Kasumi-1 (cell line): ENCODE measurements at places on chromosomes 3 and 15.

GRCh38 chr3:76961284-76961683, 78.6 kb upstream of the ROBO2 start:
- no peak for DNase-seq

DNA sequence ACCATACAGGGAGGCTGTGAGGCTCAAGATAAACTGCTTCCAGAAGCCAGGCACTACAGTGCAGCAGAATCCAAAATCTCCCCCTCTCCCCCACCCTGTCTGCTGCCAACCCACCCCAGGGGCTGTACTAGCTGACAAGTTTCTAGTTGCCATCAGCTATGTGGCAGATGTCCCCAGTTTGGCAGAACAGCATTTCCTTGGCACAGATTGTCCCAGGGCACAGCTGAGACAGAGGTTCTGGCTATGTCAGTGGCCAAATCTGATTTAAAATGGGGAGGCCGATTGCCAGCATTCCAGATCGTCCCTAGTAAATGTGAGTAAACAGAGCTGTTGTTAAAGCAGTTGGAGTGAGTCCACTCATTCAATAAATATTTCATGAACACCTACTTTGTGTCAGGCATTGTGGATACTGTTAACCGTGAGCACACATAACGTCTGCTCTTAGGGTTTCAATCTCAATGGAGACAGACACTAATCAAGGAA, 28.0 kb upstream of the CCDC174 start:
- DNase-seq = no peak

DNA sequence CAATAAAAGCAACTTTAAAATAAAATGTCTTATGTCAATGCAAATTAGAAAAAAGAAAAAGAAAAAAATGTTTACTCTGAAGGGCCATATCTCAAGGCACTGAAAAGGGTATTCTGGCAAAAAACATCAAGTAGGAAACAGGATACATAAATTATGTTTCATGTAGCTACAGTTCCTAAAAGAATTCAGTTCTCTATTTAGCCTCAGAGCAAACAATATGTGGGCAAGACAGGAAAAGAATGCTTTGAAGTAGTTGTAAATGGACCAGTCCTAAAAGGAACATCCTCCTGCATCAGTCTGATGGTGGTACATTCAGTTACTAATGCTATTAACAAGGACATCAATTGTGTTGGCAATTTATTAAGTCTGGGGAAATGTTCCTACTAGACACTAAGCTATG, 8.1 kb downstream of the COMMD2 start:
- no peak for DNase-seq

DNA sequence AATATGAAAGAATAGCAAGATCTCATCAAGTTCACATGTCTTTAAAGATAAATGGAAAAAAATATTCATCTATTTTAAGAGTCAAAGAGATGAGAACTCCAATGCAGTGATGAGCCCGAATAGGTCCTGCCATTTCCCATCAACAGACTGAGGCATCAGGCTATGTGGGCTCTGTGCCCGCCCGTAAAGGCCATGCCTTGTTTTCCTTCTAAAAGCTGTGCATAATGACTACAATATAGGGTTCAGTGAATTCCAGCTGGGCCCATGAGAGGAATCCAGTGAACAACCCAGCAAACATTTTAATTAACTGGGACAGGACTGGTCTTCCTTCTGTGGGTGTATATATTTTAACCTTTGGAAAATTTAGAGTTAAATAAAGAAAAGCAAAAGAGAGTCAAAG, 44.6 kb downstream of the RASGRP1 start:
- no peak for DNase-seq

DNA sequence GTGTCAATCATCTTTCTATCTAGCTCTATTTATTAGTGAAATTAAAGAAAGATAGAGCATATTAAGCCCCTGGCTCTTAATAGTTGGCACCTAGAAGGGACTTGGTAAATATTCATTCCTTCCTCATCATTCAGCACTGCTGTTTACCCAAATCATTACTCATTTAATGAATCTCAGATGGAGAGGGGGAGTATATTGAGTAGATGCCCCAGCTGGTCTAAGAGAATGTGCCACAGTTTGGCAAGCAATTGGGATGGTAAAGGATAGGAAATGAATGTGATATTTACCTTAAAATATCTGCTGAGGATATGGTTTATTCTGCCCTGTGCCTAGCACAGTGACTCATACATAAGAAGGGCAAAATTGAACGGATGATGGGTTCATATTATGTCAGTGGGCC, 6.0 kb downstream of the IL1RAP start:
- no peak for DNase-seq

- DNase-seq = no peak
These were observed 118.9 kb downstream of the OXNAD1 start for GRCh38 chr3:16383864-16384263.

- peak; percentile 13 for DNase-seq
These were observed 131.5 kb upstream of the SATB1 start for GRCh38 chr3:18556503-18557135.

DNA sequence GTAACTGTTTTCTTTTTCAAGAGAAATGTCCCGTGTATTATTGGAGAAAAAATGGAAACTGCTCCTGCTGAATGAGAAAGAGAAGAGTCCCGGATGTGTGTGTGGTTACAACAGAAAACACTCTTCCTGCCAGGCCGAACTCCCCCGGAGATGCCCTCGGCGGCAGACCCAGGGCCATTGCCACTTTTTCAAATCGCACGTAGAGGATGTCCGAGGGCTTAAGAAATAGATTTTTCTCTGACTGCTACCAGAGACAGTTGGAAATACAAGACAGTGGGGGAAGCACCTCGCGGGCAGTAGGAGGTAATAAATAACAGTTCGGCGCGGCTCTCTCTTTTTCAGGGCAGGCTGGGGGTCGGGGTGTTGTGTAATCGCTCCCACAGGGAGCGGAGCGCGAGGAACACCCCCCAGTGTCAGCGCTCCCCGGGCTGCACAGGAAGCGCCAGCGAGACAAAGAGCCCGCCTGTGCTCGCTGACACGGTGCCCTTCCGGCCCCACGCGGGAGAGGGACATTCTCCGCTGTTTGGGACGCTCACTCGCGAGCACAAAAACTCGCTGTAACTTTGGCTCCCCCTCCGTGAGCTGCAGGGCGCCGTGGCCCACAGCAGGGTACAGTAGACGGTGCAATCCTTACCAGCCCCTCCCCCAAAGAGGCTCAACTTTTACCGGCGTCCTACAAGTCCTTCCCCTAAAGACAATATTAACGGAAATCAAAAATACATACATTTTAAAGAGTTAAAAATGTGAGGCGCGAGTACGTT, 1.1 kb downstream of the VGLL4 start:
- peak; percentile 98 for DNase-seq

DNA sequence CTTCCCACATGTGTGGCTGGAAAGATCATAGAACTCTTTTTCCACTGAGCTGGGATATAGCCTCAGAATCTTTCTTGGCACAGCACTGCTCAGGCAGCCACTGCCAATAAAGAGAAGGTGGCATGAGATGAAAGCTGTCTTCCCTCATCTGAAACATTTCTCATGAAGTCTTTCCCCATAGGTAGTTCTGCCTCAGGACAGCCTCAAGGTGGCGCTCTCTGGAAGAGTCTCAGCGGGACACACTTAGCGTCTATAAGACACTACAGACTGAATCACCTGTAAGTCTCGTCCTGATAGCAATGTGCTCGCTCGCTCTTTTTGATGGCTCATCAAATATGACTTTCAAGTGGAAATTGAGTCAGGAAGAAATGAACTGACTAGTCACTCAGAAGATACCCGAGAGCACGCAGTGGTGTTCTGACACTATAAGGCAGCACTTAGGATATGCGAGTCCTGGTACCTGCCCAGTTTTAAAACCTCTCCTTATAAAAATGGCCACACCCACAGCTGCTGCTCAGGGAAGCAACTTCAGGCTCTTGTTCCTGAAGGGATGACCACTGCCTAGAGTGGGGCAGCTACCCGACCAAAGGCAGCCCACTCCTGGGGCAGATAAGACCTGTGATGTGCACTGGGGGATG, 269.5 kb downstream of the SUCLG2 start:
- DNase-seq = peak; percentile 30

GRCh38 chr3:155230382-155230781, 63.1 kb downstream of the STRIT1 start:
- no peak for DNase-seq

- DNase-seq = peak; percentile 39
These were observed 21.5 kb downstream of the PLD1 start for GRCh38 chr3:171788546-171789351.

DNA sequence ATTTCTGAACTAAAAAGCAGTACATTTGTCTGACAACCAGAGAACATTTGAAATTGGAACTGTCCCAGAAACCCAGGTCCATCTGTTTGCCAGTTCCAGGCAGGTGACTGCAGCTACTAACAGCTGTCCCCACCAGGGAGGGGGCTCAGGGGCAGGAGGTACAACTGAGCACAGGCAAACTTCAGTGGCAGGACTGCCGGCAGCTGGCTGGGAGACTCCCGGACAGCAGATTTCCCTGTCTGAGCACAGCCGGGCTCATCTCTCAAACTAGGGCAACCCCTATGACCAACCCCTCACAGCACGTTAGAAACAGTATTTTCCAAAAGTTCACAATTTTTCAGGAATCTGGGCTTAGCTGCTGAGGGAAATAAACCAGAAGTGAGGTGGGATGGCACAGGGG, 88.8 kb downstream of the MEGF11 start:
- DNase-seq = no peak

- DNase-seq = no peak
These were observed 208.4 kb downstream of the TP63 start for GRCh38 chr3:189839576-189839975.

GRCh38 chr15:88894348-88894818, 961 bp downstream of the HAPLN3 start:
- DNase-seq = no peak

GRCh38 chr3:66938338-66938963, 59.7 kb upstream of the KBTBD8 start:
- peak; percentile 78 for DNase-seq

GRCh38 chr3:87503900-87504498, 227.6 kb upstream of the POU1F1 start:
- peak; percentile 73 for DNase-seq

DNA sequence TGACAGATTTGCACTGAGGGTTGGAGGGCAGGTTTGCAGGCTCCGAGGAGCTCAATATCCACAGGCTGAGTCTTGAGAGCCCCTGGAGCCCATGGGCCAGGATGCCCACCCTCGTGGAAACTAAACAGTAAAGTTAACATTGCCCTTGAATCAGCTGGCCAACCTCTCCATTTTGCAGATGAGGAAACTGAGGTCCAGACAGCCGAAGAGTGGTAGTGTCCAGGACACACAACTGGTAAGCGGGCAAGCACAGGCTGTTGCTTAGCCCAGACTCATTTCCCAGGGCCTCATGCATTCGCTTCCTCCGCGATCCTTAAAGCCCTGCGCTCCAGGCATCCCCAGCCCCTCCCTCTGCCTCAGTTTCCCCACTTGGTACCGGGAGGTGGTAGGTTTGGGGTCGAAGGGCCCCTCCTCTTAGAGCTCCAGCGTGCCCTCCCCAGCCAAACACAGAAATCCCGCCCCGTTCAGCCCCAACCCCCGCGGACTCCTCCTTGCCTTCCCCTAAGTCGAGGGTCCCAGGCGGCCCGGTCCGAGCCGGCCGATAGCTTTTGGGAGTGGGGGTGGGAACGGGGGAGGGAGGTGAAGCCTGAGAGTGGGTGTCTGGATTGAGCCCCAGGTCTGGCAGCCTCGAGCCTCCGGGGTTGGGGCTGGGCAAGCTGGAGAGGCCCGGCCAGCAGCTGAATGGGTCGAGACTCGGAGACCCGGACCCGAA, 3.5 kb downstream of the PTH1R start:
- no peak for DNase-seq

GRCh38 chr3:152469248-152470025, 200.7 kb downstream of the MBNL1 start:
- DNase-seq = no peak

- no peak for DNase-seq
These were observed 374.2 kb upstream of the ICE2 start for GRCh38 chr15:60853109-60853508.

- DNase-seq = peak; percentile 55
These were observed 26.8 kb downstream of the LRRC31 start for GRCh38 chr3:169842960-169843359.

- no peak for DNase-seq
These were observed 155.7 kb downstream of the SLCO3A1 start for GRCh38 chr15:92009162-92009561.

- DNase-seq = peak; percentile 68
These were observed 48.9 kb upstream of the TCF12 start for GRCh38 chr15:56869573-56869972.

- no peak for DNase-seq
These were observed 1260.4 kb downstream of the ROBO1 start for GRCh38 chr3:78507196-78507984.

- no peak for DNase-seq
These were observed 134.5 kb downstream of the MEX3B start for GRCh38 chr15:81911022-81911971.

DNA sequence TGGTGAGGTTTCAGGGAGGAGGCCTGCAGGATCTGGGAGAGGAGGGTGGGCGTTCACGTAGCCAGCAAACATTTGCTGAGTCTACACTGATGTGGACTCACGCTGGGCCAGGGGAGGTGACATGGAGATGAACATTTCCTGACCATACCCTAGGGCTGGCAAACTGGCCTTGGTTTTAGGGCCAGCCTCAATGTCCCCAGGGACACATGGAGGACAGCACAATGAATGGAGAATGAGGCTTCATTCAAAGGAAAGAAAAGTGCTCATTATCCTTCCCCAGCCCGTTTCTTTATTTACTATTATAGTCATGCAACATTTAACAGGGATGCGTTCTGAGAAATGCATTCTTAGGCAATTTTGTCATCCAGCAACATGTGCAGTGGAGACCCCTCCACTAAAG, 26.8 kb downstream of the ACAN start:
- DNase-seq = no peak

DNA sequence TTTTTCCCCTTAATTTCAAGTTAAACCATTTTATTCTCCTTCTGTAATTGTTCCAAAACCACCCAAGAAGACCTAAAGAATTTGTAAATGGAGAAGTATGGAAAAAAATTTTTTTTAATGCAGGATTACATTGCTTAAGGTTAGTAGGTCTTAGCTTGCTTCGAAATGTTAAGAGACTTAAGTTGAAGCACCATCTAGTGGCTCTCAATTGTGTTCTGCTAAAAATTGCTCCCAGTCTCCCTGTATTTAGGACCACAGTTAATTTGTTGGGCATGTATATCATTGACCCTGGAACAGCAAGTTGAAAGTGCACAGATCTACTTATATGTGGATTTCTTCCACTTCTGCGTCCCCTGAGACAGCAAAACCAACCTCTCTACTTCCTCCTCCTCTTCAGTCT, 32.4 kb downstream of the CD200R1L start:
- DNase-seq = peak; percentile 60

- no peak for DNase-seq
These were observed 138.6 kb downstream of the P2RY1 start for GRCh38 chr3:152973575-152973974.

DNA sequence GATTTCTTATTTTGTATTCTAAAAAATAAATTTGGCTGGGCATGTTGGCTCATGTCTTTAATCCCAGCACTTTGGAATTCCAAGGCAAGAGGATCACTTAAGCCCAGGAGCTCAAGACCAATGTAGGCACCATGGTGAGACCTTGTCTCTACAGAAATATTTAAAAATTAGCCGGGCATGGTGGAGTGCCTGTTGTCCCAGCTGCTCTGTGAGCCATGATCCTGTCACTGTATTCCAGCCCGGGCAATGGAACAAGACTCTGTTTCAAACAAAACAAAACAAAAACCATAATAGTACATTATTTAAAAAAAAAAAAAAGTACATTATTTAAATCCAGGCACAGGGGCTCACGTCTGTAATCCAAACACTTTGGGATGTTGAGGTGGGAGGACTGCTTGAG, 5.5 kb upstream of the RTF1 start:
- DNase-seq = no peak
